Activated T-cell treated with anti-CD3 and anti-CD28 coated beads, Interleukin-2, amount 50 U/mL, for 72 hours (primary cell): ENCODE measurements at places on chromosomes 7 and 10. TPM values are rescaled to one million over a fixed set of nuclear protein-coding genes. Genes with fewer than 3 reads are reported as not detected.
A peak's percentile ranks its signal among the peaks of the same experiment; 100 is the strongest.

- peak overlapping the region; percentile 14 for H3K27ac ChIP-seq
- no peaks in the 10 kb centered on the region for H3K36me3 ChIP-seq
- peak; percentile 60 for DNase-seq
Observed at GRCh38 chr7:2870471-2870931, 26.4 kb upstream of the GNA12 start.

GRCh38 chr10:78045237-78045636 is 11.6 kb downstream of the RPS24 start:
- no peaks in the 10 kb centered on the region for H3K27me3 ChIP-seq
- no peak overlapping the region for H3K4me3 ChIP-seq
- peaks cover 10% of the 10 kb centered on the region for H3K36me3 ChIP-seq
- H3K27ac ChIP-seq = no peak overlapping the region
- DNase-seq = peak; percentile 39

- H3K4me1 ChIP-seq = peaks cover 33% of the 10 kb centered on the region
- no peaks in the 10 kb centered on the region for H3K27me3 ChIP-seq
- H3K36me3 ChIP-seq = peaks cover 2% of the 10 kb centered on the region
- no peak overlapping the region for H3K27ac ChIP-seq
- peak overlapping the region; percentile 86 for H3K4me3 ChIP-seq
- DNase-seq = no peak
Observed at GRCh38 chr10:47164800-47165128, 135.2 kb upstream of the GDF10 start.

DNA sequence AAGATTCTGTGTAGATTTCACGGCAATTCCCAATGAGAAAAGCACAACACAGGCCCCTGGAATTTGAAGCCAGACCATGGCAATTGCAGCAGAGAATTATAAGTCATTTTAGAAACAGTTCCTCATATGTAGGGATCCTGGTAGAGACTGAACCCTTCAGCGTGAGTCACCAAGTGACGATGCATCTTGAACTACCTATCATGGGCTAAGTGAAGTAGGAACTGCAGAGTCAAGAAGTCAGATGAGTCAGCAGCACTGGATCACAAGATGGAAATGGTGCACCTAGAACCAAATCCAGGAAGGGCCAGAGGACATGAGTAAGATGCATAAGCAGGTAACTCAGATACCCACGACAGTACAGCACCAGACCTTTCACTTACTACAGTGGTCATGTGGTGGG is 140.0 kb upstream of the TPK1 start:
- H3K36me3 ChIP-seq = no peaks in the 10 kb centered on the region
- no peak overlapping the region for H3K27ac ChIP-seq
- H3K4me1 ChIP-seq = no peaks in the 10 kb centered on the region
- no peak for DNase-seq
- peaks cover 12% of the 10 kb centered on the region for H3K27me3 ChIP-seq
- H3K4me3 ChIP-seq = no peak overlapping the region

GRCh38 chr10:110824660-110825059 is 47.1 kb upstream of the PDCD4 start:
- DNase-seq = no peak
- no peaks in the 10 kb centered on the region for H3K36me3 ChIP-seq
- H3K4me3 ChIP-seq = no peak overlapping the region
- H3K27me3 ChIP-seq = no peaks in the 10 kb centered on the region

DNA sequence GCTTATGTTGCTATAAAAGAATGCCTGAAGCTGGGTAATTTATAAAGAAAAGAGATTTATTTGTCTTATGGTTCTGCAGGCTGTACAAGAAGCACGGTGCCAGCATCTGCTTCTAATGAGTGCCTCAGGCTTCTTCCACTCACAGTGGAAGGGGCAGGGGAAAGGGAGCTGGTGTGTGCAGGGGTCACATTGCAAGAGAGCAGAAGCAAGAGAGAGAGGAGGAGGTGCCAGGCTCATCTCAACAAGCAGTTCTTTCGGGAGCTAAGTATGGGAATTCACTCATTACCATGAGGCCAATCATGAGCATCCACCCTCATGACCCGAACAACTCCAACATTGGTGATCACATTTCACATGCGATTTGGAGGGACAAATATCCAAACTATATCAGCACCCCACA is 17.2 kb upstream of the SLK start:
- DNase-seq = no peak
- peaks cover 13% of the 10 kb centered on the region for H3K4me1 ChIP-seq
- no peaks in the 10 kb centered on the region for H3K36me3 ChIP-seq

GRCh38 chr7:27171325-27171636 is 2.8 kb downstream of the HOXA10 start:
- peaks cover 34% of the 10 kb centered on the region for H3K4me1 ChIP-seq
- DNase-seq = no peak
- H3K27ac ChIP-seq = no peak overlapping the region
- peaks cover 2% of the 10 kb centered on the region for H3K36me3 ChIP-seq
- H3K27me3 ChIP-seq = peaks cover 72% of the 10 kb centered on the region
- peak overlapping the region; percentile 5 for H3K4me3 ChIP-seq

DNA sequence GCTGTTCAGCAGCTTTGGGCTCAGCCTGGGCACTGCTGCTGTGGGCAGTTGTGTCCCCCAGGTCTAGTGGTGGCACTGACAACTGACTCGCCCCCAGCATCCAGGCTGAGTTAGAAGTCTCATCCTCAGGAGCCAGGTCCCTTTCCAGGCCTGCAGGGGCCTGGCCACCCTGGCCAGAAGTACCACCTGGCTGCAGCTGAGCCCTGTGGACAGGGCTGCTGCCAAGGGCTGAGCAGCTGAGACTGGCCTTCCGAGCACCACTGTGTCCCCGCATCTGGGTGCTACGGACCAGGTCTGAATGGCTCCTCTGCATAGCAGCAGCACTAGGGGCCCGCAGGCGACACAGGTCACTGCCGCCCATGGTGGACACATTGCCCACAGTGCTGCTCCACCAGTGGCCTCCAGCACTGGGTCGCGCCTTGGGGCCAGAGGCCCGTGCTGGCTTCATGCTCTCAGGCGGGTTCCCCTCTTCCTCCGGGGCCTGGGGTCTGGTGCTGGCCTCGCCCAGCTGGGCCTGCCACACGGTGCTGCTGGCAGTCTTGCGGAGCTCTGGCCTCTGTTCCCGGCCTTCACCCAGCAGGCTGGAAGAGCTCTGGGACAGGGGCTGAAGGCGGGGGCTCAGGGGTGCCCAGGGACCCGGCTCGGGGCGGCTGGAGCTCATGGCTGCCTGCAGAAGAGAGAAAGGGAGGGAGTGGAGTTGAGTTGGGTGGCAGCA is 6.2 kb downstream of the GPRIN2 start:
- H3K4me3 ChIP-seq = no peak overlapping the region
- H3K36me3 ChIP-seq = no peaks in the 10 kb centered on the region
- H3K27me3 ChIP-seq = no peaks in the 10 kb centered on the region
- DNase-seq = no peak

GRCh38 chr10:42975558-42976340 is 101.1 kb upstream of the RET start:
- no peak overlapping the region for H3K27ac ChIP-seq
- H3K36me3 ChIP-seq = peaks cover 1% of the 10 kb centered on the region
- H3K27me3 ChIP-seq = no peaks in the 10 kb centered on the region
- no peak overlapping the region for H3K4me3 ChIP-seq
- H3K4me1 ChIP-seq = no peaks in the 10 kb centered on the region
- no peak for DNase-seq

GRCh38 chr7:19139706-19140327 is 5.4 kb downstream of the FERD3L start:
- DNase-seq = no peak
- H3K36me3 ChIP-seq = no peaks in the 10 kb centered on the region
- no peaks in the 10 kb centered on the region for H3K4me1 ChIP-seq
- H3K4me3 ChIP-seq = no peak overlapping the region
- no peak overlapping the region for H3K27ac ChIP-seq

DNA sequence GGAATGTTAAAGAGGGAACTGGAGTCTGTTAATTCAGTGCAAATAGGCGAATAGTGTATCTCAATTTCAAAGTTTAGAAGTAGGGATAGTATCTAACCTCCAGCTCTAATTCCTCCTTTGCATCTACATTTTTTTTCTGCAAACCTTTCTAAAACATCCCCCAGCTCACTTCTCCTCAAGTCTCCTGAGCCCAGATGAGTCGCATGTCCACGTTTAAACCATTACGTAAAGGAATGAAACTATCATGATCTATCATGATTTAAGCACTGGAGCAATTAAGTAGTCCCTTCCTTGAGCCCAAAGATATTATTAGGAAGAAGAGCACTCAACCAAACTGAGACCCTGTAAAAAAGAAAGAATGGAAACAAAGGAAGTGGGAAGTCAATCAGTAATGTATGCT is 29.9 kb downstream of the GPR22 start:
- H3K4me1 ChIP-seq = peaks cover 5% of the 10 kb centered on the region
- no peak overlapping the region for H3K27ac ChIP-seq
- DNase-seq = no peak
- H3K27me3 ChIP-seq = no peaks in the 10 kb centered on the region
- no peak overlapping the region for H3K4me3 ChIP-seq
- peaks cover 6% of the 10 kb centered on the region for H3K36me3 ChIP-seq

DNA sequence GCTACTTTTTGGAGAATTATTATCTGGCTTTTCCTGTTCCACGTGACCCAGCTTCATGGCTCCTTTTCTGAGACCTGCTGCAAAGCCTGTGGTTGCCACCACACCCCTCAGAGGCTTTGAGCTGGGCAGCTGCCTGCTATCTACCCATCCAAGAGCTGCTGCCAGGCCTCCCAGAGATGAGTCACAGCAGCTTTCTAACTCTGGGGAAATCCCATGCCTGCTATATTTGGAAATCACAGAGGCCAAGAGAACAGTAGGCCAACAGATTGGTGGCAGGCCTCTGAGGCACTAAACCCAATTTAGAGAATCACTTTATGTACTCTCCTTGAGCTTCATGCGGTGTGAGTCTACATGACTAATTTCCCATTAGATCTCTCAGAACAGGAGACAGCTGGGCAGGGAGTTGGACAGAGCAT is 35.2 kb downstream of the SGCE start:
- H3K27ac ChIP-seq = no peak overlapping the region
- no peaks in the 10 kb centered on the region for H3K36me3 ChIP-seq
- H3K4me1 ChIP-seq = peaks cover 12% of the 10 kb centered on the region
- DNase-seq = peak; percentile 48

DNA sequence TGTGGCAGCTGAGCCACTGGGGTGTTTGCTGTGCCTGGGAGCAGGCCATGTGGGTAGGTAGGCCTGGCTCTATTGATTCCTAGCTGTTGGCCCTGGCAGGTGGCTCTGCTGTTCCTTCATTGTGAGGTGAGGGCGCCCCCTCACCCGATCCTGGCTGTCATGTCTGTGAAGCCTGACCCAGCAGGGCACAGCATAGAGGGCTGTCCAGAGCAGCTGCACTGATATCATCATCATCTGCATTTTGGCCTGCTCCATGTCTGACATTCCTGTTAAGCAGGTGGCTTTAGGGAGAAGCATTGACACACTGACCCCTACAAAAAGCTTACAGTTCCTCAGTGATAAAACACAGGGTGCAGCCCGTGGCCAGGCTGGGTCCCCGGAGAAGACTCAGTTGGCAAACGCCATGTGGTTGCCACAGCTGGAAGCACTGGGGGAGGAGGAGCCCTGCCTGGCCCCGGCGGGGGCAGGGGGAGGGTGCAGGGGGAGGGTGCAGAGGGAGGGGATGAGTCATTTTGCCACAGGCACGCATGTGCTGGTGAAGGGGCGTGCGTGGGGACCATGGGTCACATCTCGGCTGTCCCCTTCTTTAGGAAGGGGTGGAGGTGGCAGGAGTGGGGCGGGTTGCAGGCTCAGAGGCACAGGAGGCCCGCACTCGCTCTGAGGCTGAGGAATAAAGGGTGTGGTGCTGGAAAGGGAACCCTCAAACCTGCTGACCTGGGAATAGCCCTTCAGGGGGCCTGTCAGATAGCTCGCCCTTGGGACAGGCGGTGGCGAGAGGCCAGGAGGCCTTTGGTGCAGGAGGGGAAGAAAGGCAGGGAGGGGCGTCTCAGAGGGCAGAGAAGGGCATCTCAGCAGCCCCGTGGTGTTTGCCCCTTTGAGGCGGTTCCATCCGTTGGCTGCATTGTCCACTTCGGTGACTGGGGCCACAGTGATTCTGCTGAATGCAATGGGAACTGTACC is 31.6 kb downstream of the IKZF1 start:
- peaks cover 24% of the 10 kb centered on the region for H3K36me3 ChIP-seq
- no peak overlapping the region for H3K4me3 ChIP-seq
- DNase-seq = peak; percentile 90

GRCh38 chr10:18528292-18528691 is 123.1 kb downstream of the NSUN6 start:
- H3K4me3 ChIP-seq = no peak overlapping the region
- no peak overlapping the region for H3K27ac ChIP-seq
- no peaks in the 10 kb centered on the region for H3K4me1 ChIP-seq
- DNase-seq = no peak
- H3K36me3 ChIP-seq = peaks cover 11% of the 10 kb centered on the region

DNA sequence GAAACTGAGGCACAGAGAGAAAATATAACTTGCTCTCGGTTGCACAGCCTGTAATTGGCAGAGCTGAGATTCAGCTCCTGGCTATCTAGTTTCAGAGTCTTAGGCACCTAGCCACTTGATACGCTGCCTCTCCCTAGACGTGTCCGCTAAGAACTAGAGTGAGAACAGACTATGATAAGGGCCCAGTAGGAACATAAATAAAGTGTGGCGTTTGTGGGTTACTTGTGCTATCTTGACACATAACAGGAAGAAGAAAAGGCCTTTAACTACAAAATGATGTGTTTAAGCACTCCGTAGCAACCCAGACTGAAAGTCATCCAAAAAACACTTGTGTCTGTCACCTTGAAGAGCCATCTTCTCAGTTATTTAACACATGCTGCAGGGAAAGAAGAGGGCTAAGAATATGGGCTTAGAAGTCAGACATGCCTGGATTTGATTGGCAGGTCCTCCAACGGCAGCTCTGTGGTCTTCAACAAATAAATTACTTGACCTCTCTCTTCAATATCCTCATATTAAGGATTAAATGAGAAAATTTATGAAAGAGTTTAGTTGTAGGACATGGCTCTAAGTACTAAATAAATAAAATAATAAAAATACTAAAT is 96.2 kb downstream of the SGMS1 start:
- H3K4me3 ChIP-seq = no peak overlapping the region
- H3K27me3 ChIP-seq = no peaks in the 10 kb centered on the region
- peak; percentile 26 for DNase-seq
- peaks cover 5% of the 10 kb centered on the region for H3K36me3 ChIP-seq

CYP2C8 gene
- 0.30 TPM for total RNA-seq

PEX1 gene
- 22.8 TPM for total RNA-seq

SLC18A3 gene
- not detected for total RNA-seq

SORCS1 gene
- total RNA-seq = not detected

PRSS37 gene
- not detected for total RNA-seq

CHST15 gene
- total RNA-seq = 2.4 TPM

PRF1 gene
- total RNA-seq = 44.5 TPM

CALY gene
- not detected for total RNA-seq

DOCK1 gene
- total RNA-seq = 0.53 TPM

FANK1 gene
- not detected for total RNA-seq

COL13A1 gene
- total RNA-seq = not detected
